Substantia nigra (tissue), 51 donors: ENCODE measurements at places on chromosomes 7 and 10.

- DNase-seq = no peak
These were observed 15.6 kb upstream of the TEX36 start for GRCh38 chr10:125698481-125698998.

DNA sequence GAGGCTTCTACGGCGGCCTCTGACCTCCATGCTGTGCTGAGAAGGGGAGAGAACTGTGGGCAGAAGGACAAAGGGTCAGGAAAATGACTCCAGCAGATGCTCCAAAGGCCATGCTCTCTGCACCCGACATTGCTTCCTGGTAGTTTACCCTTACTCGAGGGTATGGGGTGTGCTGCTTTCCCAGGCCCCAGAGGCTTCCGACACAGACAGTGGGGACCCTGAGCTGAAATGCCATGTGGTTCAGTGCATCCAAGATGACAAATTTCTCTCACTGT lies 130.9 kb downstream of the PTPN20 start:
- no peak for DNase-seq

- no peak for DNase-seq
These were observed 90.5 kb upstream of the SDK1 start for GRCh38 chr7:3210531-3210930.

DNA sequence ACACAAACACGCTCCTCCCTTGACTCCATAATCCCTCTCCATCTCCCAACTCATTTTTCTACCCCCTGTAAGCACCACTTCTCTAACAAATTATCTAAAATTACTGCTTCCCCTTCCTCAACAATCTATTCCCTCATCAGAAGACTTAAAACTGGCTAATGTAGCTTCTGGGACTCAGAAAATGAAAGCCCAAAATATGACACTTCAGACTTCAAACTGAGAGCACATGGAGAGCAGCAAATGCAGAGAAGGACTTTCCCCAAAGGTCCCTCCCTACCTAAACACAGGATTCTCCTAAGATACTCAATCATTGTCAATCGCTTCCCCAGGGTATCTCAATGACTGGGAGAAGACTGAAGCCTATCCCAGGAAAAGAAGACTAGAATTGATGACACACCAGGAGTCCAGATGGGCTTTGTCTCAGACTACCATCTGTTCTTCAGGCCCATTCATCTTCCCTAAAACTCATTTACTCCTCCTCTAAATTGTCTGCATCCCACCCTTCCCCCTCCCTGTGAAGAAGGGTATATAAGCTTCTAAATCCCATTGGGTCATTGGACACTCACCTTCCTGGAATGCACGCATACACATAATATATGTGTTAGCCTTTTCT lies 39.2 kb downstream of the ST8SIA6 start:
- DNase-seq = no peak

- no peak for DNase-seq
These were observed 43.4 kb downstream of the GRK5 start for GRCh38 chr10:119250641-119251314.

- no peak for DNase-seq
These were observed 188.1 kb downstream of the SDHAF3 start for GRCh38 chr7:97305589-97305988.

GRCh38 chr10:27742195-27743011 lies 3.2 kb downstream of the MKX start:
- DNase-seq = peak; percentile 61

GRCh38 chr10:133260895-133261725 lies 15.6 kb downstream of the ADAM8 start:
- peak; percentile 57 for DNase-seq

GRCh38 chr7:95543312-95543711 lies 53.0 kb downstream of the PDK4 start:
- no peak for DNase-seq

- DNase-seq = no peak
These were observed 1.4 kb downstream of the PLPP4 start for GRCh38 chr10:120458432-120458831.

- no peak for DNase-seq
These were observed 32.9 kb upstream of the CRYGN start for GRCh38 chr7:151472644-151473380.

DNA sequence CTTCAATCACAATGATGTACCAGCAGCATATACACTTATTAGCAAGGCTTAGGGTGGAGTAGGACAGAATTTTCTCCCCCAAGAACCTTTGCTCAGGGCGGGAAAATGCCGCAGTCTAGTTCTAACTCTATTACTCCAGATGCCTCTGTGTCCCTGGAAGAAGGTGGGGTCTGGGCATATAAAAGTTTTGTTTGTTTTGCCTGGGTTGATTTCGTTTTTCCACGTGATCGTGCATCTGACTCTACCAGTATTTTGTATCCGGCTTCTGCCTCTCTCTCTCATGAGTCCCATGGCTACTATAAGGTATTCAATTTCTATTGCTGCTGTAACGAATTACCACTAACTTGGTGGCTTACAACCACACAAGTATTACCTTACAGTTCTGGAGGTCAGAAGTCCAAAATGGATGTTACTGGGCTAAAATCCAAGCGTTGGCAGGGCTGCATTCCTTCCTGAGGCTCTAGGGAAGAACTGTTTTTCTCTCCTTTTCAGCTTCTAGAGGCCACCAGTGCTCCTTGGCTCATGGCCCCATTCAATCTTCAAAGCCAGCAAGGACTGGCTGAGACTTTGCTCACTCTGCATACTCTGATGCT lies 181.2 kb upstream of the PRSS58 start:
- DNase-seq = no peak

DNA sequence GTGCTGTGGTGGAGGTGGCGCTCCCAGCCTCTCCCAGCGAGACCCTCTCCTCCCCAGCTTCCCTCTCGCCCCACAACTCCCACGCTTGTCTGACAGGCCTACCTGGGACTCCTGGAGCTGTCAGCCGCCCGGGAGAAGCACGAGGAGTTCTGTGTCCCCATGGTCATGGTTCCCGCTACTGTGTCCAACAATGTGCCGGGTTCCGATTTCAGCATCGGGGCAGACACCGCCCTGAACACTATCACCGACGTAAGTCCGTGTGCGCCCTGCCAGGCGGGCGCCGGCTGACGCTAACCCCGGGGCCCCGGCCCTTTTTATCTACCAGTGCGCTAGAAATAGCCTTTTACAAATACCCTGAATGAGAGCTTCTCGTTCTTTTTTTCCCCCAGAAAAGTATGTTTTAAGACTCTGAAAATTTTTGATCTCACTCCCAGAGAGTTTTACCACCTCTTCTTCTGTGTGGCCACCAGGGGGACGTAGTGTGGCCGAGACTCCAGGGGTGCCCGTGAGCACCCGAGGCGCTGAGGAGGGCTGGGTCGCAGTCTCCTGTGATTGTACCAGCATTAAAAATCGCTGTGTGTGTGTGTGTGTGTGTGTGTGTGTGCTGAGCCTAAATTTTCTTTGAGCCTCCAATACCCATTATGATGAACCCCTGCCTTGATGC lies 52.6 kb downstream of the PFKP start:
- no peak for DNase-seq
